Cardiac muscle cell (in vitro differentiated cells and primary cell): ENCODE measurements at places on chromosomes 11 and 22. TPM values are rescaled to one million over a fixed set of nuclear protein-coding genes. Genes with fewer than 3 reads are reported as not detected.

Gene FAM83F
- 0.06 TPM in 1 of 2 replicates, not detected in the other for polyA plus RNA-seq

Gene DMC1
- polyA plus RNA-seq, result 2.6 TPM in 1 of 2 replicates, not detected in the other

Gene SMC1B
- 0.04 TPM in 1 of 2 replicates, not detected in the other for polyA plus RNA-seq

- H3K4me1 ChIP-seq, result no peaks in the 10 kb centered on the region
- H3K4me3 ChIP-seq, result no peak overlapping the region
- no peak for DNase-seq
- no peaks in the 10 kb centered on the region for H3K36me3 ChIP-seq
- H3K27ac ChIP-seq, result no peak overlapping the region
- H3K27me3 ChIP-seq, result no peaks in the 10 kb centered on the region
Measured at GRCh38 chr11:2346014-2346413, 31.1 kb upstream of the CD81 start.

DNA sequence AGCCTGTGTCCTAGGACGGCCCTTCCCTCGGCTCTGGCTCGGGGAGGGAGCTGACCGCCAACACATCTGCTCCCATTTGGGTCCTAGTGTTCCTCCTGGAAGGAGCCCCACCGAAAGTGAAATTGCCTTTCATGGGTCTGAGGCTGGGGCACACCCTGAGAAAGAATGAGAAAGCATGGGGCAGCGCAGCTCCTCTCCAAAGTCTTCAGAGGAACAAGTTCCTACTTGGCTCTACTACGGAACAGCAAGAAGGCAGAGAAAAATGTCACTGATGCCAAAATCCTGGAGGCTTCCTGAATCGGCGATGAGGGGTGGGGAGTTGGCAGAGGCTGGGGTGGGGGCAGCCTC, 41.5 kb upstream of the MYEOV start:
- H3K27ac ChIP-seq, result no peak overlapping the region
- no peak overlapping the region for H3K4me3 ChIP-seq
- no peak for DNase-seq
- H3K27me3 ChIP-seq, result peaks cover 24% of the 10 kb centered on the region

Gene PNPLA5
- polyA plus RNA-seq, result not detected in 2 replicates

Gene PAX6
- 0.56 TPM in 1 of 2 replicates, not detected in the other for polyA plus RNA-seq

Gene DDI1
- 0.42 and 2.8 TPM in 2 replicates for polyA plus RNA-seq

DNA sequence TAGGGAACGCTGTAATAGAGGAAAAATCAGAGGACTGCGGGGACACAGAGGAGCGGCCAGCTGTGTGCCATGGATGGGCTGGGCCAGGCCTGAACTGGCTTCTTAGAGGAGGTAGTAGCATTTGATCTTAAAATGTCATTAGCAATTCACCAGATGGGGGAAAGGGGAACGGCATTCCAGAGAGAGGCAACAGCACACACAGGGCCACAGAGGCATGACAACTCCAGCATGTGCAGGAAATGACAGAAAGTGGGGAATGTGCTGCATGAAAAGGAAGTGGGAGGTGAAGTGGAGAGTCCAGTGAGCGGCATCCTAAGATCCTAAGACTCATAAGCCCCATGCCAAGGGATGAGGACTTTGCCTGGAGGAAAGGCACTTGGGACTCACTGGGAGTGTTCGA, 69.0 kb downstream of the UBASH3B start:
- H3K27me3 ChIP-seq, result no peaks in the 10 kb centered on the region
- H3K4me1 ChIP-seq, result no peaks in the 10 kb centered on the region
- no peak overlapping the region for H3K4me3 ChIP-seq

DNA sequence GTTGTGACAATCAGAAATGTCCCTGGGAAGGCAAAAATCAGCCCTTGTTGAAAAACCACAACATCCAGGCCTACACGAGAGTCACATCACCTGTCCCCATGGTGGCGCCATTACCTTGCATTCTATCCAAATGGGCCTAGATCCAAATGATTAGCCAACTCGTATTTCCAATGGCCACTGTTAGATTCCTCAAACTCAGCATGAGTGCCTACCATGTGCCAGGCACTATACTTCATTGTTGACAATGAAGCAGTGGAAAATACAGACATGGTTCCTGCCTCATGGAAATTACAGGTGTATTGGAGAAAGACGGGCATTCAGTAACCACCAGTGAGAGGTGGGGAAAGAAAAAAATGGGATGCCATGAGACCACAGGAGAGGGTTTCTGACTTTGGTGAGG, 29.8 kb upstream of the CREB3L1 start:
- H3K27me3 ChIP-seq, result no peaks in the 10 kb centered on the region
- peaks cover 6% of the 10 kb centered on the region for H3K4me1 ChIP-seq
- peak; percentile 42 for DNase-seq
- no peak overlapping the region for H3K4me3 ChIP-seq
- no peak overlapping the region for H3K27ac ChIP-seq

DNA sequence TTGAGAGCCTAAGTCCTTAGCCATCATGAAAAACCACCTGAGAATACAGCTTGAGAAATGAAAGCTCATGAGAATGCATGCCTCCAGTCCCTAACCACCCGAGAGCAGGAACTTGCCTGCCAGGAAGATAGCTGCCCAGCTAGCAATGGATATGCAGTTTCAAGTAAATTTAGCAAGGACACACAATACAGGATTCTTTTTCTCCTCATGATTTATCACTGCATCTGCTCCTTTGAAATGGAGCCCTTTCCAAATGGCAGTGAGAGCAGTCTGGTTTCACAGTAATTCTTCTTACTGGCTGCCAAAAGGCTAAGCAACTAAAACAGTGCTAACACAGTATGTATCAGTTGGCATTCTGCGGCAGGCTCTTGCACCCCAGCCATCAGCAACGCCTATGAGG, 109.9 kb downstream of the MICAL3 start:
- no peaks in the 10 kb centered on the region for H3K27me3 ChIP-seq
- no peaks in the 10 kb centered on the region for H3K36me3 ChIP-seq
- no peak overlapping the region for H3K4me3 ChIP-seq
- no peak for DNase-seq
- H3K4me1 ChIP-seq, result peaks cover 91% of the 10 kb centered on the region

DNA sequence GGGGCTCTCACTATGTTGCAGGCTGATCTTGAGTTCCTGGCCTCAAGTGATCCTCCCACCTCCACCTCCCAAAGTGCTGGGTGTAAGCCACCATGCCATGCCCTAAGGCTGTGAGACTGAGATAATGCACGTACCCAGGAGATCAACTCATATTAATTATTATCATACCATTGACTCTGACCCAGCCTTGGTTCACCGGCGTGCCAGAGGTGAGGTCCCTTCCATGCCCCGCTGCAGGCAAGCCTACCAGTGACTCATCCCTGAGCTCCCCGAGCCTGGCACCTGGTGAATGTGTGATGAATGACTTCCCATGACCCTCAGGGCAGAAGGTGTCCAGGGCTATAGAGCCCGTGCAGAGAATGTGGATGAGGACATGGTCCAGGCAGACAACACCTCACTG, 12.1 kb downstream of the GAL3ST1 start:
- DNase-seq, result no peak
- no peaks in the 10 kb centered on the region for H3K27me3 ChIP-seq
- H3K4me3 ChIP-seq, result no peak overlapping the region
- H3K27ac ChIP-seq, result no peak overlapping the region
- H3K36me3 ChIP-seq, result no peaks in the 10 kb centered on the region
- no peaks in the 10 kb centered on the region for H3K4me1 ChIP-seq

GRCh38 chr22:24429411-24430365, 2.3 kb downstream of the ADORA2A start:
- DNase-seq, result no peak
- H3K27me3 ChIP-seq, result peaks cover 5% of the 10 kb centered on the region
- no peaks in the 10 kb centered on the region for H3K4me1 ChIP-seq
- H3K4me3 ChIP-seq, result no peak overlapping the region
- no peak overlapping the region for H3K27ac ChIP-seq

DNA sequence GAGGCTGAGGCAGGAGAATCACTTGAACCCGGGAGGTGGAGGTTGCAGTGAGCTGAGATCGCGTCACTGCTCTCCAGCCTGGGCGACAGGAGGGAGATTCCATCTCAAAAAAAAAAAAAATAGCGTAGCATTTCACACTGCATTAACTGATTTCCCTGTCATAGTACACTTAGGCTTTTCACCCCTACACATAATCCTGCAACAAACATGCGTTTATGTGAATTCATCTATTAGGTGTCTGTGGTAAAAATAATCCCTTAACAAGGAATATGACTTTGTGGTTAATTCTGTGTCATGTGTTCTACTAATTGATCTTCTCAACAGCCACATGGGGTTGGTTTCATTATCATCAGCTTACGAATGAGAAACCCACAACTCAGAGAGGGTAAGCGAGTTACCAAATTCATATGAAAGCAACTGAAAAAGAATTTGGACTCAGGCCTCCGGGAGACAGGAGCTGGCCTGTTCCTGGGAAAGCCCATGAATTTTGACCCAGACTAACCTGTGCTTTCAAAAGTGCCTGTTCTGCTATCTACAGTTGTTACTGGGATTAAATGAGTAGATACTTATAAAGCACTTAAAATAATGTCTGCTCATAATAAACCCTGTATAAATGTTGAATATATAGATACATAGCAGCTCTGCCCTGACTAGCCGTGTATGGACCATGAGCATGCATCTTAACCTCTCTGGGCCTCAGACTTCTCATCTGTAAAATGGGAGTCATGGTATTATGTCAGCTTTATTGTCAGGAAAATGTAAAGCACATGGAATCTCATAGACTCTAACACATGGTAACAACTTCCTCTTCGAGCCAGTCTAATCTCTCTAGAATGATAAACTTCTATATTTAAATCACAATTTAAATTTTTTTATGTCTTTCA, 36.6 kb downstream of the KCNJ1 start:
- no peak for DNase-seq
- no peak overlapping the region for H3K4me3 ChIP-seq
- H3K27ac ChIP-seq, result no peak overlapping the region
- peaks cover under 1% of the 10 kb centered on the region for H3K4me1 ChIP-seq

Gene LRRC74B
- polyA plus RNA-seq, result 1.2 TPM in 1 of 2 replicates, not detected in the other

Gene OR5AN1
- not detected in 2 replicates for polyA plus RNA-seq

DNA sequence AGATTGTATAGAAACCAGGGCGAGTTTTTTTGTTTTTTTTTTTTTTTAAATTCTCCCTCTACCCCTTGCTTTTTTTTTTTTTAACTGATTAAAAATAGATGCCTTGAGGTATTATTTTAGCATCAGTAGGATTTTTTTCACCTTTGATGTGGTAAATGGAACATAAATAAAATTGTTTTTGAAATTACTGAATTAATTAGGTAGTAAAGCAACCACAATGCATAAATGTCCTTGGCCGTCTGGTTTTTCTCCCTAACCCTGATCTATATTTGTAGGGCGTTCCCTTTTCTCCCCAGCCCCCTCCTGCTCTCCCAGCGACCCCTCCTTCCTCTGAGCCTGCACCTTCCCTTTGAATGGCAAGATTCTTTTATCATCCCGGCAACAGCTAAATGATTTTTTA, 107.8 kb downstream of the ZBTB16 start:
- H3K27ac ChIP-seq, result no peak overlapping the region
- H3K4me3 ChIP-seq, result no peak overlapping the region
- no peak for DNase-seq
- no peaks in the 10 kb centered on the region for H3K36me3 ChIP-seq

Gene TEX54
- polyA plus RNA-seq, result 3.0 and 4.8 TPM in 2 replicates

DNA sequence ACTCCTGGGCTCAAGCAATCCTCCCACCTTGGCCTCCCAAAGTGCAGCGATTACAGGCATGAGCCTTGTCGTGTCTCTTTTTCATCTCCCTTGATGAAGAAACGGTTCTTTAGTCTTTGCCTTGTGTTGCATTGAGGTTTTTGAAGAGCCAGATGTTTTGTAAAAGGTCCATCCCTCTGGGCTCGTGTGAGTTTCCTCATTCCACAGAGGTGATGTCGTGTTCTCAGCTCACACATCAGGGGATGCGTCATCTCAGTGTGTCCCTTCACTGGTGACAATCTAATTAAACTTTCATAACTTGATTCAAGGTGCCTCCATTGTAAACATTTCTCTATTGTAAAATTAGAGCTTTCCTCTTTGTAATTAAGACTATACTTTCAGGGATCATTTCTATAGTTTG, 29.7 kb upstream of the TEF start:
- H3K27me3 ChIP-seq, result no peaks in the 10 kb centered on the region
- no peak overlapping the region for H3K27ac ChIP-seq
- peak; percentile 43 for DNase-seq
- peaks cover 34% of the 10 kb centered on the region for H3K36me3 ChIP-seq
- H3K4me3 ChIP-seq, result no peak overlapping the region
